ENCODE measurements at places on chromosomes 16 and 17.

DNA sequence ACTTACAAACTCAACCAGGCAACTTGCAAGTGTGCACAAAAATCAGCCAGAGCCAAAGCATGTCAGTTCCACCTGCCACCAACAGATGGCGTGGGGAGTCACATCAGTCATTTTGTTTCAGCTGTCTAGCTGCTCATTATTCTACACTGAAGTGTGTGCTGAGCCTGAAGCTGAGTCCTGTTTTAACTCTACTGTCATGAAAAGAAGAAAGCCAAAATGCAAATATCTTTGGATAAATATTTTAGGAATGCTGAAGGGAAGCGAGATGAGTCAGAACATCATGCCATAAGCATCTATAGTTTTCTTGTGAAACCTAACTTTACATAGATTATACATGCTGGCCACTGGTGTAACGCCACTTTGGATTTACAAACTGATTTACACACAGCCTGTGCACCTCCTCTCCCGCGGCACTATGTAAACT lies 172.6 kb downstream of the CDK5R1 start:
- peak; percentile 54 for DNase-seq

DNA sequence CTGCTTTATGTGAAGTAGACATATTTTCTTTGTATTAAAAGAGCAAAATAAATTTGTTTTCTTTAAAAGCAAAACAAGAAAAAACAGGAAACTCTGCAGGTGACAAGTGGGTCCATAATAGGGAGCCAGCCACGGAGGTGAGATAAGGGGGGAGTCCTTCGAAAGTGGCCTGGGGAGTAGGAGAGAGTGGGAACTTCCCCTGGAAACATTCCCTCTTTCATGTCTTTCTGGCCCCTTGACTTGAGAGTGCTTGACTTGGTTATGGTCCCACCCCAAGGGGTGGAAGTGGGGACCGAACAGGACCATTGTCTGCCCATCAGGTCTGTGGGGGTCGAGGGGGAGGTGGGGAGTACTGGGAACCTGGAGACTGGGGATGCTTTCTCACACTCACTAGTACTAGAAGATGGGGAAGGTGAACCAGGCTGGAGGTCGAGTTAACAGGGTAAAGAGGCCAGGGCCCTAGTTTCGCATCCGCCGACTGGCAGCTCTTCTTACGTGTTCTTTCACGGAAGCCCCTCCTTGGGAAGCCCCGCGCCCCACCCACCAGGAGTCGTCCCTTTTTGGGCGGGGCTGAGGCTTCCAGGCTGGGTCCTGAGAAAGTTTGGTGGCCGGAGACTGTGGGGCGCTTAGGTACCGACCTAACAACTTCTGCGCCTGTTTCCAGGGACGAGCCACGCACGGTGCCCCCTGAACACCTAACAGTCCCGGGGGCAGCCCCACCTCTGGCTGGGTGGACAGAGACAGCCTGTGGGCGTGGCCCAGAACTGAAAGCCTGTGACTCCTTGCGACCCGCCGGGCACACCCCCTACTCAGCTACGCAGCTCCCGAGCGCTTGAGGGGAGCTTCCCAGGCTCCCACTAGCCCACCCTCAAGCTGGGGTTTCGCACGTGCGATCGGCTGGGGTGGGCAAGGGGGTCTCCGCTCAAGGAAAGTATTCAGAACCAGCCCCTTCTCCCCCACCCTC lies 790 bp downstream of the TRADD start:
- no peak for DNase-seq

- DNase-seq, result no peak
Observed at GRCh38 chr16:51544851-51545467, 393.9 kb upstream of the SALL1 start.

GRCh38 chr17:29074488-29074887 lies 31.5 kb downstream of the PIPOX start:
- DNase-seq, result no peak

- no peak for DNase-seq
Observed at GRCh38 chr17:74114881-74115470, 88.5 kb upstream of the RPL38 start.
